ENCODE measurements at places on chromosomes 7 and 10.
A peak's percentile ranks its signal among the peaks of the same experiment; 100 is the strongest.

DNA sequence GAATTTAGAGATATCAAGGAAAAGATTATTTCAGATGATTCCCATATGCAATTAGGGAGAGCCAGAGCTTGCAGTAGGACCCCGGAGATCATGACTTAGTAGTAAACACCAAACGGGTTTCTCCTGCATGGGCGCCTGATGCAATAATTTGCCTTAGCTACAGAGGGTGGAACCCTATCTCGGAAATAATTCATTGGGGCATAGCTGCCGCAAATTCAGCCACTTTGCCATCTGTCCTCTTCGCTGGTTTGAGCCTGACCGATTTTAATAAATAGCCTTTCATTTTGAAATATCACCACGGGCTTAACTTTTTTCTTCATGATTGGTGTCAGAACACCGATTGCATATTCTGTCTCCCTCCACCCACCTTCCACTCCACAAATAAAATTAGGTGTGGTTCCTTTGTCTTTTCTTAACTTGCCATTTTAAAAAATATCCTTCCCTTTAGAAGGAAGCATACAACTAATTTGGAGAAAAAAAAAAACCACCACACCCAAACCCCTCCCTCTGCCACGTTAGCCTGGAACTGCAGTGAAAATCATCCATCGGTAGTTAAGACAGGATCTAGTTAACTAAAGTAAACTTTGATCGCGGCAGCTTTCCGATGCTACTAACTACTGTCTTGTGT, 1.4 kb downstream of the GARS1 start:
- no peak for DNase-seq

- DNase-seq = peak; percentile 36
These were observed 122.7 kb downstream of the MAD1L1 start for GRCh38 chr7:2109936-2110609.

DNA sequence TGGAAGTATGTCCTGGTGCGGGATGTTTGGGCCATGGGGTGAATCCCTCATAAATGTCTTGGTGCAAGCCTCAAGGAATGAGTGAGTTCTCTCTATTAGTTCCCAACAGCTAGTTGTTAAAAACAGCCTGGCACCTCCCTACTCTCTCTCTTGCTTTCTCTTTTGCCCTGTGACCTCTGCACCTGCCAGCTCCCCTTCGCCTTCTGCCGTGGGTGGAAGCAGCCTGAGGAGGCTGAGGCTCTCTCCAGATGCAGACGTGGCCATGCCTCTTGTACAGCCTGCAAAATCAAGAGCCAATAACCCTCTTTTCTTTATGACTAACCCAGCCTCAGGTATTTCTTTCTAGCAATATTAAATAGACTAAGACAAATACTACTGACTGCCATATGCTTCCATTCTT, 210.3 kb downstream of the POM121L12 start:
- DNase-seq = no peak

- no peak for DNase-seq
These were observed 138.2 kb downstream of the SVIL start for GRCh38 chr10:29496341-29497162.

DNA sequence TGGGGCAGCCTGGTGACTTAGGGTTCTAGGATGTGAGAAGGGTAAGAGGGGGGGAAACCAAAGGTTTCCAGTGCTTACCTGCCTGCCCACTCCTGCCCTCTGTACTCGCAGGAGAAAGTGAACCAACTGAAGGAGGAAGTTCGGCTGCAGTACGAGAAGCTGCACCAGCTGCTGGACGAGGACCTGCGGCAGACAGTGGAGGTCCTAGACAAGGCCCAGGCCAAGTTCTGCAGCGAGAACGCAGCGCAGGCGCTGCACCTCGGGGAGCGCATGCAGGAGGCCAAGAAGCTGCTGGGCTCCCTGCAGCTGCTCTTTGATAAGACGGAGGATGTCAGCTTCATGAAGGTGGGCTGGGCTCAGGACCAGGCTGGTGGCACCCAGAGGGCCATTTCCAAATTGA, 10.7 kb downstream of the TRIM8 start:
- no peak for DNase-seq

DNA sequence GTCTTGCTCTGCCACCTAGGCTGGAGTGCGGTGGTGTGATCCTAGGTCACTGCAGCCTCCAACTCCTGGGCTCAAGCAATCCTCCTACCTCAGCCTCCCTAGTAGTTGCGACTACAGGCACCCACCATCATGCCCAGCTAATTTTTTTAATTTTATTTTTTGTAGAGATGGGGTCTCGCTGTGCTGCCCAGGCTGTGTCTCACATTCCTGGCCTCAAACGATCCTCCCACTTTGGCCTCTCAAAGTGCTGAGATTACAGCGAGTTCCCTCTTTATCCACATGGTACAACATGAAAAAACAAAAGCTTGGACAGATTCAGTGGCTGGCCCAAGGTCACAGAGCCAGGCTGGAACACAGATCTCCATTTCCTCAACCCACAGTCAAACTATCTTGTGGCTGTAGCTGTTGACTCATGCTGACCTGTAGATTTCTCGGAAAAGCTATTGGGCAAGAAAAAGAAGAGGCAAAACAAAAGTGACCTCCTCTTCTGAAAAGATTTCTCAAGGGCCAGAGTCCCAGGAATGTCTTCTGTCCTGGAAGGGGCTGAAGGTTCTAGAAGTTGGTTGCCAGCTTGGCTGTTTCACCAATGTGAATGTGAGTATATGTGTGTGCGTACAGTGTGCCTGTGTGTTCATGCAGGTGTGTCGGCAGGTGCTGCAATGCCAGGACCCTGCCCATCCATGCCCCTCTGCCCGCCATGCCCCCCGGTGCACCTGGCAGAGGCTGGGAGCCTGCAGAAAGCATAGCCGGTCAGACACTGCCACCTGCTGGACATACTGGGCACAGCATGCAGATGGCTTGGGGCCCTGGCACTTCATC, 28.4 kb downstream of the TMEM130 start:
- no peak for DNase-seq

DNA sequence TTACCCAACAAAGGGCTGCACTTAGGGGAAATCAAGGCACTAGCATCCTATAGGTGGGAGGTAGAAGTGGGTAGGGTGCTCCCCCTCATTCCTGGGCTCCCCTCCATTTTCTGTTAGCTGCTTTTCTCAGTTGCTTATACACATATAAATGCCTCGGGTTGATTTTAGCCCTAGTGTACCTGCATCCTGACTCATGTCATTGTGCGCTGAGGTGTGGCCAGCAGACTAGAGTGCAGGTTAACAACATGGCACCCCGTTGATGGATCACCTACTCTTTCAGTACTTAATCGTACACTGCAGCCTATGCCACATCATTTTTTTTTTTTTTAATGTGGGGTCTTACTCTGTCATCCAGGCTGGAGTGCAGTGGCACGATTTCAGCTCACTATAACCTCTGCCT, 144.0 kb upstream of the ITGB1 start:
- no peak for DNase-seq

DNA sequence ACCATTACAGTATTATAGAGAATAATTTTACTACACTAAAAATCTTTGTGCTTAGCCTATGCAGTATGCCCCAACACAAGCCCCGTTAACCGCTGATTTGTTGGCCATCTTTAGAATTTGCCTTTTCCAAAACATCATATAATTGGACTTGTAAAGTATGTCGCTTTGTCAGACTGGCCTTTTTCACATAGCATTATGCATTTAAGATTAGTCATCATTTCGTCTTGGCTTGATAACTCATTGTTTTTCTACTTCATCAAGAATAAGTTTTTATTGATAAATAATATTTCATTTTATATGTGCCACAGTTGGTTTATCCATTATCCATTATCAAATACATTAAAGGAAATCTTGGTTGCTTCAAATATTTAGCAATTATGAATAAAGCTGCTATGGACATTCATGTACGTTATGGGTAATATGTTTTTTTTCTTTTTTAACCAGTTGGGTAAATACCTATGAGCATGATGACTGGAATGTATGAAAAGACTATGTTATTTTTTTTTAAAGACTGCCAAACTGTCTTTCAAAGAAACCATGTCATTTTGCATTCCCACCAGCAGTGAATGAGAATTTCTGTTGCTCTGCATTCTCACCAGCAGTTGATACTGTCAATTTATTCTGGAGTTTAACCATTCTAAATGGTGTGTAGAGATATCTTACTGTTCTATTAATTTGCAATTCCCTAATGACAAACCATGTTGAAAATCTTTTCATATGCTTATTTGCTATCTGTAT, 273.1 kb upstream of the KCND2 start:
- no peak for DNase-seq

DNA sequence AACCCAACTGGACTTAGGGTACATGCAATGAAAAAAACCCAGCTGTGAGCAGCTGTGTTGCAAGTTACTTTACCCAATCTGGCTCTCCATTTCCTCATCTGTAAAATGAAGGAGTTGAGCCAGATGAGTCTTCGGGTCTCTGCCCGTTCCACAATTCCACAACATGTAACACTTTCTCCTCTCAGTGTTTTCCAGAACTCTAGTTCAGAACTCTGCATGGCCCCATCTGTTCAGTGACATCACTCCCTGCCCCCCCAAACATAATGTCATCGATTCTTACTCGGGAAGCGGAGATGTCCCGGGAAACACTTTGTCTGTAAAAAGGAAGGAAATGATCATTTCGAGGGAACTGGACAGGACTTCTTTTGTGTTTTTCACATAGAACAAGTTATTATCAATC, 2.5 kb downstream of the SH3PXD2A start:
- no peak for DNase-seq

- DNase-seq = no peak
These were observed 129.8 kb downstream of the PPP1R17 start for GRCh38 chr7:31816810-31817209.

- no peak for DNase-seq
These were observed 12.5 kb downstream of the NUDCD3 start for GRCh38 chr7:44477938-44478337.

DNA sequence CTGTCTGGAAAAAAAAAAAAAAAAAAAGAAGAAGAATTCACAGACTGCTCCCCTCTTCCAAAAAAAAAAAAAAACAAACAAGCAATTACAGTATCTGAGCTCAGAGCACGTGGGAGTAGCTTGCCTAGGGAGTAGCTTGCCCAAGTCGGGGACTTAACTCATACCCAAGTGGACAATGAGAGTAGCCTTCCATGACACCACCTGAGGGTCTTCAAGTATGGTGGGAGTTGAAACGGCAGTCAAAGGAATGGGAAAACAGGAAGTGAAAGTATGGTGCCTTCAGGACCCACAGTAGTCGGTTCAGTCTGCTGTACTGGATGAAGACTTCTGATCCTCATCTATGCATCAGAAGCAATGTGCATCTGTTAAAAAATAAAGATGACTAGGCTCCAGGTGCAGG, 10.6 kb downstream of the VOPP1 start:
- DNase-seq = no peak

DNA sequence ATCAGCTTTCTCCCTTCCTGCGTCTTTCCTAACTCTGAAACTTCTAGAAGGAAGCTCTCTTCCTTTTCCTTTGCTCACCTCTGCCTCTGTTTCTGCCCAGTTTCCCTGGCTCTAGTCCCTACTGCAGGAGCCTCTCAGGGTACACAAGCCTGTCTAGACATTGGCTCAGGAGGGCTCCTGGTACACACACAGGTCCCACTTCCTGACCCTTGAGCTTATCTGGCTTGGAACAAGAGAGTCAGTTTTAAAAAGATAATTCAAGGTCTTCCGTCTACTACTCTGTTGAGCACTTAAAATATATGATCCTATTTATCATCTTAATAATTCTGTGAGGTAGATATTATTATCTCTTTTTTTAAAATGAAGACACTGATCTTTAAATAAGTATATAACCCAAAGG, 140.7 kb downstream of the RTKN2 start:
- DNase-seq = no peak

DNA sequence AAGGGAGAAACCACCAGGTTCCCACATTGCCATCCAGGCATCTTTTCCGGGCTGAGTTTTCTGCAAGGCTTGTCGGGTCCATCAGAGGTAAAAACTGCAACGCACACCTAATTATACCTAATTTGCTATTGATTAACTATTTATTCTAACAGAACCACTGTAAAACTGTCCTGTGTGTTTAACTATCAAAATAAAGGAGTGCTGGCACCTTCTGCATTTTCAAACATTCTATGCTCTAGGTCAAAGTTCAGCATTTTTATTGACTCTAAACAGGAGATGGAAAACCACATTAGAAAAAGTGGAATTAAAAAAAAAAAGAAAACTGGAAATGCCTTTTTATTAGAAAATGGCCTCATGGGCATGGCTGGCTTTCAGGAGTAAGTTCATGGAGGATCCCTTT, 82.0 kb downstream of the ADARB2 start:
- no peak for DNase-seq

- no peak for DNase-seq
These were observed 32.4 kb downstream of the WBP1L start for GRCh38 chr10:102775935-102776669.

DNA sequence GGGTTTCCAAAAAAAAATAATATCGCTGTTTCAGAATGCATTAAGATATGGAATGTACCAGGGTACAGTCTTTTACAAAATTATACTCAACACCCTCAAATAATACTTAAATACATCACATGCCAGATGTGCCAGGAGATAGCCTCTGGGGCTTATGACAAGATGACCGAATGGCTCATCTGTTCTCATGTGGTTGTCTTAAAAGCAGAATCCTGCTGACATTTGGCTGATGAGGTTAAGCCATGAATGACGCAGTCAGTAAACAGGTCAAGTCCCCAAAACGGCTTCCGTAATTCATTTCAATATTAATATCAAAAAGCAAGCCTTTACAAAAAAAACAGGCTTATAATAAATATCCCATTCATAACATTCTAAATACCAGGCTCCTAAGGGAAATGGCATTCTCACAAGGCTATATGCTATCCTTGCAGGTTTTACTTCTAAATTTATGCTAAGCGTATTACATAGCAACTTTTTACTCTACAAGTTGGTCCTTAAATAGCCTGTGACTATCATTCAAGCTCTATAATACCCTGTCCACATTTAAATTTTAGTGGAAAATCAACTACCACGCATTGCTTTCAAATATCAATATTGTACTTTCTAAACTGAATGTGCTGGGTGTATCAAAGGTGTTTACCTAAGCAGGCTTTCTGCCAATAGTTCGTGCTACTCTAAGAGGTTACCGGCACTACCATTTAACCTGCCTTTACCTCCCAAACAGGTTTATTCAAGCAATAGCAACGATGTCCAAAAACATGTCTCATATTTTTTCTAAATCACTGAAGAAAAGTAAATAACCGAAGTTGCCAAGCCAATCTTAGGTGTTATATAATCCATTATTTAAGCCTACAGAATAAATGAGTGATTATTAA, 15.6 kb downstream of the SMURF1 start:
- DNase-seq = no peak
